Lung microvascular endothelial cell (primary cell): ENCODE measurements at places on chromosomes 4 and X. TPM values are rescaled to one million over a fixed set of nuclear protein-coding genes. Genes with fewer than 3 reads are reported as not detected.

SPARCL1 gene
- 1.1 and 4.2 TPM in 2 replicates for total RNA-seq

BRS3 gene
- not detected in 2 replicates for total RNA-seq

TENM3 gene
- total RNA-seq: 21.4 and 45.4 TPM in 2 replicates

PIM2 gene
- total RNA-seq: 2.4 and 4.2 TPM in 2 replicates

TCEAL2 gene
- total RNA-seq: not detected in 2 replicates

MBNL3 gene
- total RNA-seq: 0.20 and 0.22 TPM in 2 replicates

NXF2B gene
- not detected in 2 replicates for total RNA-seq

ARHGAP6 gene
- total RNA-seq: under 0.01 and 0.22 TPM in 2 replicates

DCHS2 gene
- total RNA-seq: 0.40 and 1.7 TPM in 2 replicates

SLC25A53 gene
- total RNA-seq: 7.0 and 11.9 TPM in 2 replicates

ERCC6L gene
- total RNA-seq: 0.60 and 2.2 TPM in 2 replicates

CTAG2 gene
- total RNA-seq: not detected in 2 replicates

ABHD18 gene
- 4.1 and 5.4 TPM in 2 replicates for total RNA-seq

CENPVL2 gene
- not detected in 2 replicates for total RNA-seq

TMEM271 gene
- not detected in 2 replicates for total RNA-seq

LNX1 gene
- total RNA-seq: 3.5 and 10.1 TPM in 2 replicates

ESX1 gene
- 2.6 TPM in 1 of 2 replicates, not detected in the other for total RNA-seq

GAGE12J gene
- total RNA-seq: not detected in 2 replicates

DCTD gene
- 53.0 and 67.5 TPM in 2 replicates for total RNA-seq

STOX2 gene
- 3.9 and 24.2 TPM in 2 replicates for total RNA-seq

BST1 gene
- total RNA-seq: 44.7 and 59.3 TPM in 2 replicates

WDR17 gene
- total RNA-seq: under 0.01 and 0.22 TPM in 2 replicates

TAF9B gene
- total RNA-seq: 11.9 and 15.0 TPM in 2 replicates

GPC4 gene
- under 0.01 and 0.22 TPM in 2 replicates for total RNA-seq

PAK3 gene
- total RNA-seq: 0.65 and 2.2 TPM in 2 replicates

SLC16A2 gene
- total RNA-seq: 0.44 and 0.60 TPM in 2 replicates

NEIL3 gene
- 1.2 and 2.4 TPM in 2 replicates for total RNA-seq

CC2D2A gene
- 2.8 TPM in 2 replicates for total RNA-seq
